Fibroblast of skin of abdomen (primary cell): ENCODE measurements at places on chromosomes 3 and 15.
A peak's percentile ranks its signal among the peaks of the same experiment; 100 is the strongest.

GRCh38 chr3:19711160-19711782 lies 222.7 kb downstream of the EFHB start:
- DNase-seq = no peak

DNA sequence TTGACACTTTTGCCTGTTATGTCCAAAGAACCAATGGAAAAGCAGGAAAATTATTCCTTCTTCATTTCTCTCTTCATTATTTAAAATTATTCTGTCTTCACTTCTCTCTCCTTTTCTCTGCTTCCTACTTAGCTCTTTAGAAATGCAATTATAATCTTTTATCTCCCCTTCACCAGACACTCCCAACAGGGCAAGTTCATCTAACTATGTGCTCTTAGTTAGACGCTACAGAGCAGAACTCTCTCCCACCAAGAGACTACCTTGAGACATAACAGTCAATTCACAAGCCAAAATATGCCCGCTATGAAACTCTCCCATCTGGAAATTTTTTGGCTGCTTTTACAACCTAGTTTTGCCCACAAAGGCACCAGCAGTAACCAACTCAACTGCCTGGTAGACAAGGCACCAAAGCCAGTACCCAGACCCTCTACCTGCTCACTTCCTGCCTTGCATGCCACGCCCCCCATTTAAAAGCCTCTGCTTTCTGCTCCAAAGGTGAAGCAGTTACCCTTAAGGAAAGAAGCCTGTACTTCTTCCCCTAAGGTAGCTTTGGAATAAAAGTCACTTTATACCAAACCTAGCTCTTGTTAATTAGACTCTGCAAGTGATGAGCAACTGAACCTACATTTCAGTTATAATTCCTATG lies 28.1 kb downstream of the CCRL2 start:
- DNase-seq = no peak

GRCh38 chr3:113758389-113759024 lies 11.7 kb downstream of the ATP6V1A start:
- peak; percentile 75 for DNase-seq

DNA sequence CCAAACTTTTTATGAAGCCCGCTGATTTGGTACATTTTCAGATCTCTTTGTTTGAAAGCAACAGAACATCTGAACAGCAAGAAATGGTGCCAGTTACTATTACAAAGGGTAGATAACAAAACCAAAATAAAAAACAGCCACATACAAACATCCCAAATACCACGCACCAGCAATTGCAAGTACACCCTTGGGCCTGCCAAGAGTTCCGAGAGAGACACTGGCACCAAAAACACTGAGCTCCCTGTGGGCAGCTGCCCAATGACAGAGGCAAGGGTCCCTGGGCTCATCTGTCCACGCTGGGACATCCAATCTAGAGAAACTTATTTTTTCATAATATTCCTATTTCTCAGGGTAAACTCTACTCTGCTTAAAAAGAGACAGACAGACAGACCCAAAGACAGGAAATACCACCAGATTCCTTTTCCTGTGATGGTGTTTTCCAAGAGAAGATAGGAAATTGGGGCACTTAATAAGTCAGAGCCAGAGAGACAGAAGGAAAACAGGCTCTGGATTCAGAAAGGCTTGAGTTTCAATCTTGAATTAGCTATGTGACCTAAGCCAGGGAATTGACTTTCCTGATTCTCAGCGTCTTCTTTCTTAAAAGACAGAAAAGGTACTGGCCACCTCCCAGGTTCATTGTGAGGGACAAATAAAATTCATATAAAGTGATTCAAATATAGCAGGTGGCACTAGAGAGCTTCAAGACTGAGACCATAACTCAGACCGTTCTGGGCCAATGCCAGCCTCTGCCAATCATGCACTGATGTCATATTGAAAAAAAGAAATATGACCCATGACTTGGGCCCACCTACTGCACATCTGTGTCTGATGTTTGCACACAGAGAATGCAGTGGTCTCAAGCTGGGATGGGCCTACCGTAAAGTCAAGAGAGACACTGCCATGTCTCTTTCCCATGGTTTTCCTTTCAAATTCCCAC lies 61.3 kb downstream of the FOXP1 start:
- DNase-seq = no peak

GRCh38 chr3:177968891-177969290 lies 567.3 kb upstream of the KCNMB2 start:
- peak; percentile 50 for DNase-seq

DNA sequence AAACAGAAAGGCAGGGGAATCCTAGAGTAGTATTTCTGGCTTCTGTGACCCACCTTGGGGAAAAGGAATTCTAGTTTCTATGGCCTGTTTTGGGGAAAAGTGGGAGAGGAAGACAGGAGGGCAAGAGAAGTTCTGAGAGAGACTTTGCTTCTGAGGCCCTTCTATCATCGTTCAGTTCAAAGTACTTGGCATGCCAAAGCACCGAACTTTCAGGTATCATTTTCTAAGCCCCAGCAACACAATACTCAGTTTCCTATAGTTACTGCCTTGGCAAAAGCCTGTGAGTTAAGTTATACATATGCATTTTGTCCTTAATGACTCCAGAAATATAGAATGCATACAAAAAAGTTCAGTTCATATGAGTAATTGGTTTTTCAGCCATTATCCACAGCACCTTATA lies 74.1 kb upstream of the CHD2 start:
- no peak for DNase-seq

- DNase-seq = peak; percentile 37
Observed at GRCh38 chr15:98943051-98943508, 64.5 kb downstream of the PGPEP1L start.

GRCh38 chr3:89179355-89180001 lies 72.1 kb downstream of the EPHA3 start:
- peak; percentile 31 for DNase-seq

GRCh38 chr3:193702967-193703366 lies 110.0 kb downstream of the OPA1 start:
- DNase-seq = peak; percentile 48
